A549 (cell line): ENCODE measurements at places on chromosomes 3 and 15.
A peak's percentile ranks its signal among the peaks of the same experiment; 100 is the strongest.

GRCh38 chr15:75202251-75203016, 752 bp downstream of the C15orf39 start:
- DNase-seq, result peak; percentile 72

- DNase-seq, result peak; percentile 34
Observed at GRCh38 chr15:51750792-51751696, at the start of gene TMOD2. TMOD2 (plus strand) TSS chr15:51751597; CDS start chr15:51766442, 14,845 bp downstream.

- DNase-seq, result no peak
Observed at GRCh38 chr3:109994853-109995252, 657.5 kb upstream of the DPPA4 start.

GRCh38 chr15:76991741-76992645, 2.9 kb upstream of the PSTPIP1 start:
- DNase-seq, result no peak

DNA sequence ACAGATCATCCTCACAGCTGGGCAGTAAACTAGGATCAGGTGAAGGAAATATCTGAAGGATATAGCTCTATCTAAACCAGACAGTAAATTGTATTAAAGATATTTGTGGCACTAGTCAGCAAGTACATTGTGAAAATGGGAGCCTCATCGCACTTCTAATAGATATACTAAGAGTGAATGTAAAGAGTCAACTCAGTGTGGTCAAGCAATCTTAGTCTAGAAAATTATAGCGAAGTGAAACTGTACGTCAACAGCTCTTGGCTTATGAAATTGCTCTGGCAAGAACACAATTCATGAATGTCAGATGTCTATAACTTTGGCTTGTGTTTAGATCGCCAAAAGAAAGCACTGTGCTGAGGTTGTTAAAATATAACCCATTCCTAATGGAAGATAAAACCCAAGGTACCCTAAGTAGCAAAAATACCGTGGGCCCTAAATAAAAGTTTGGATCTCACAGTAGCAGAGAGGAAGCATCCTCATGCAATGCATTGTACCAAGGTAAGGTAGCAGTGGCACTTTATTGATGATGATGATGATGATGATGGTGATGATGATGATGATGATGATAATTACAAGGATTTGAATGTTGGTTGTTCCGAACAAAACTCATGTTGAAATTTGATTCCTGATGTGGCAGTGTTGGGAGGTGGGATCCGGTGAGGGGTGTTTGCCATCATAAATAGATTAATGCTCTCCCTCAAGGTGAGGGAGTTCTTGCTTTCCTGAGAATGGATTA, 228.5 kb downstream of the UNC13C start:
- DNase-seq, result no peak

GRCh38 chr15:44735482-44736180, 697 bp upstream of the TRIM69 start:
- DNase-seq, result no peak

DNA sequence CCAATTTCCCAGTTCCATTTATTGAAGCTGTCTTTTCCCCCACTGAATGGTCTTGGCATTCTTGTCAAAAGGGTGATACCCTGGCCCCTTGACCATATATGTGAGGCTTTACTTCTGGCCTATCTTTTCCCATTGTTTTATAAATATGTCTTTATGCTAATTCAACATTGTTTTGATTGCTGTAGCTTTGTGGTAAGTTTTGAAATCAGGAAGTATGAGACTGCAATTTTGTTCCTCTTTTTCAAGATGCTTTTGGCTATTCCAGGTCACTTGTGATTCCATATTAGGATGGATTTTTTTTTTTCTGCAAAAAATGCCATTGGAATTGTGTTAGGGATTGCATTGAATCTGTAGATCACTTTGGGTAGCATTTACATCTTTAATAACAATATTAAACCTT, 141.2 kb upstream of the MANF start:
- no peak for DNase-seq

GRCh38 chr3:155178810-155179436, 98.8 kb downstream of the MME start:
- DNase-seq, result no peak

DNA sequence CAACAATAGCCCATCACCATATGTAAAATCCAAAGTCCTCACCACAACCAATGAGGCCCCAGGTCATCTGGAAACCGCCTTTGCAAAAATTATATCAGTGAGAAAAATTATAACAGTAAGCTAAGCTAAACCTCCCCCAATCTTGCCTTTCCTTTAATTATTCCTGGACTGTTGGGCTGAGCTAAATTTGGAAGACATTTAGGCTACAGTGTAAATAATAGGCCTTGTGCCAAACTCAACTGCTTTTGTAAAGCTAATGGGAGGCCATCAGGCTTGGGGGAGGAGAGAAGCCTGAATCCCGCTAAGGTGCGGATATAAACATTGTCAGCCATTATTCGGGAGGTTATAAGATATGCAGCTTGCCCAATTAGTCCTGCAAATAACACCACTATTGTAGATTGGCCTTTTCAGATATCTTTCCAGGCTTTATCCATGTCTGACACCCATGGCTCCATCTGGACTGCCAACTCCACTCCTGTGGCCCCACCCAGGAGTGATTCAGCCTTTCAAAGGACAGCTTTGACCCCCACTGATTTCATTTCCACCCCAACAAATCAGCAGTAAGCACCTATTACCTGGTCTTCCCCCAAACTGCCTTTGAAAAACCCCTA, 53.0 kb upstream of the CA12 start:
- DNase-seq, result no peak

DNA sequence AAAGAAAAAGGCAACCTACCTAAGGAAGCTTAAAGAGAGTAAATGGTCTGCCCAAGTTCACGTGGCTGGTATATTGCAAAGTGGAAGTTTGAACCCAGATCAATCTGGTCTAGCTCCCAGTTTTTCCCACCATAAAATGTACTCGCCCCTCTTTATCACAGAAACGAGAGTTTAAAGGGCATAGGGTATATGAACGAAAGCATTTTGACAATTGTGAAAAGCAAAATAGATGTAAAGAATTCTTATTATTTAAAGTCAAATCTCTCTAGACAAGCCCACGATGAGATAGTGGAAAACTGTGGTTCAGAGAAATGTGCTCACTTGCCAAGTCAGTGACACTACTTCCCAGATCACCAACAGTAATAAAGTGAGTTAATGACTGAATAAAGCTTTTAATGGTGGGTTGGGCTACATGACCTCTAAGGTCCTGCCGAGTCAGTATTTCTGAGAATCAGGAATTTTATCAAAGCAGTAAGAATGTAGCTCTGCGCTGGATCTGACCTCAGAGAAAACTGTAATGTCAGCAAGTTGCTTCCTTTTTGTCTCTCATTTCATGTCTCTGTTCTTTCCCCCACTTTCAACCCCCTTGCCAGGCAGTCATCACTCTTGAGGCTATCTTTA, 23.3 kb upstream of the NEO1 start:
- DNase-seq, result no peak

DNA sequence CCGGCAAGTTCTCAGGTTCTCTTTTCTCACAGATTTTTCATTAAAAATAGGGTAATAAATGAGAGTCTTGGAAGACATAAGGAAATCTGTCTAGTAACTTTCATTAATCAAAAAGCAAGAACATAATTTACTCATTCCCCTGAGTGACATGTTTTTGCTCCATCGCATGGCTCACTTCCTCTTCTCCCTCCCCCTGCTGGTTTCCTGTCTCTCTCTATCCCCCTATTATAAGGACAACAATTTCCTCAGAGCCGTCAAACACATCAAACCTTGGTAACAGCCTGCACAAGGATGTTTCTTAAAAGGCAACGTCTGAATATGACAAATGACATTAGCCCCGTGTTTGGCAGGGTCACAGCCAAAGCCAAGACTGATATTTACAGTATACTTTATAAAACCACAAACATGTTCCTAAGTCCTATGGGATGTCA, 1149.6 kb downstream of the IGSF11 start:
- DNase-seq, result no peak

- no peak for DNase-seq
Observed at GRCh38 chr15:47136236-47136635, 581.1 kb upstream of the SEMA6D start.

- DNase-seq, result peak; percentile 61
Observed at GRCh38 chr3:120145542-120146285, 51.5 kb upstream of the GSK3B start.

- peak; percentile 33 for DNase-seq
Observed at GRCh38 chr3:172061724-172062184, 22.4 kb downstream of the FNDC3B start.

DNA sequence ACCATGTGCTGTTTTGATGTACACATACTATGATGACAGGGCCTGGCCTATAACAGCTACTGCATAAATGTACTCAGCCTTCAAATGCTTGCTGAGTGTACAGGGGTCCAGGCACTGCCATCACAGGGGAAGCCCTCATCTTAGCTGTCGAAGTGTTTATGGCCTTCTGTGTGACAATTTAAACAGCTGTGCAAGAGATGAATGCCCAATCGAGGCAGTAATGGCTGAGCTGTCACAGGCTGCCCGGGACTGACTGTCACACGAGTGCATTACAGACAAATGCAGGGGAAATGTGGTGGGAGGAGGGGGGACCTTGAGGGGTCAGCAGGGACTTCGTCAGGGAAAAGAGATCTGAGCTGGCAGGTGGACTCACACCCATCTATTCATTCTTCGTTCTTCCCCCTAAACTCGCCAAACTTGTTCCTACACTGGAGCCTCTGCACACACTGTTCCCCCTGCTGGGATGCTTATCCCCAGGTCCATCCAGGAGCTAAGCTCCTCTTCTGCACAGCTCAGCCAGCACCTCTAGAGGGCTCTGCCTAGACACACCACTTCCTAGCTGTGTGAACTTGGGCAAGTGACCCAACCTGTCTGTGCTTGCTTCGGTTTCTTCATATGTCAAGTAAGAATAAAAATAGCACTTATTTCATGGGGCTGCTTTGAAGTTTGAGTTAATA, 156.2 kb upstream of the IQSEC1 start:
- DNase-seq, result peak; percentile 58

- no peak for DNase-seq
Observed at GRCh38 chr3:77456906-77457305, 417.0 kb downstream of the ROBO2 start.

DNA sequence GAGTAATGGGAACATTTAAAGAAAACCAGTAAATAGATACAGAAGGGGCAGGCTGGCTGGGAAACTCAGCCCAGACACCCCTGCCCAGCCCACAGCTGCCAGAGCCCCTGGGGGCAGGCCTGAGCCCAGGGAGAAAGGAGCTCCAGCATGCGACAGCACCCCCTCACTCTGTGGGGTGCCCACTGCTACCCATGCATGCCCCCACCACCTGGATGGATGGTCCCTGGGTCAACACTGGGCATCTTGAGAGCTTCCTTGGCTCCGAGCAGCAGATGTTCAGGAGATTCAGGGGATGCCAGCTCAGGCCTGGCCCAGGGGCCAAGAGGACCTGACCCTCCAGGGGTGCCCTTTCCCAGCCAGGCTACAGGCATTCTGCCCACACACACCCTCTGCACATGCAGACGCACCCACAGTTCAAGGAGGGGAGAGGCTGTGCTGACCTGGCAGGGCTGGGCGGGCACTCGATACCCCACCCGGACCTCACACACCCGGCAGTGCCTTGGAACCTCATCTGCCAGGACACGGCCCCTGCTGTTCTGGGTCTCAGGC, 31.5 kb downstream of the PTH1R start:
- DNase-seq, result no peak

GRCh38 chr3:8436661-8437287, 64.8 kb upstream of the LMCD1 start:
- DNase-seq, result no peak

- no peak for DNase-seq
Observed at GRCh38 chr3:85193565-85193964, 234.8 kb downstream of the CADM2 start.

GRCh38 chr15:57213862-57214261, 162.4 kb upstream of the CGNL1 start:
- DNase-seq, result peak; percentile 51
